RCC 7860 (cell line): ENCODE measurements at places on chromosomes 11 and 22.

DNA sequence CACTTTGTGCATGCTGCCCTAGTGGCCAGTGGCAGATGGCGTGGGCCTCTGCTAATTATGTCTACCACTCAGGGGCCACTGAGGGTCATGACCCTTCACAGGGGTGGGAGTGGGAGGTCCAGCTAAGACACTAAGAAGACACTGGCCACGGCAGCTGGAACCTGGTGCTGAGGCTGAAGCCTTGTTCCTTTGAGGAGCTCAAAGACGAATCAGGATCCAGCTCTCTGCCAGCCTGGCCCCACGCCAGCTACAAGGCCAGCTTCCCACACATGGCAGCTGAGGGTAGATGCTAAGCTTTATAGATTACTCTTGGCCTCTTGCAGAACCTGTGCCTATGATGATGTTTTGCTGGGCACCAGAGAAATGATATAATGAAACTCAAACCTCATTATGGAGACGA is 226.3 kb downstream of the DSCAML1 start:
- DNase-seq: no peak

- no peak for DNase-seq
Observed at GRCh38 chr11:113163291-113164030, 150.9 kb upstream of the TTC12 start.

- DNase-seq: peak; percentile 23
Observed at GRCh38 chr11:32071811-32072210, 19.1 kb upstream of the RCN1 start.

GRCh38 chr22:44331881-44332714 is 19.3 kb upstream of the SHISAL1 start:
- no peak for DNase-seq

GRCh38 chr22:20036084-20036482 is 15.2 kb downstream of the TANGO2 start:
- DNase-seq: no peak

GRCh38 chr11:11400635-11401232 is 47.7 kb upstream of the CSNK2A3 start:
- no peak for DNase-seq

GRCh38 chr11:117498791-117499190 is 171.1 kb downstream of the CEP164 start:
- DNase-seq: no peak

DNA sequence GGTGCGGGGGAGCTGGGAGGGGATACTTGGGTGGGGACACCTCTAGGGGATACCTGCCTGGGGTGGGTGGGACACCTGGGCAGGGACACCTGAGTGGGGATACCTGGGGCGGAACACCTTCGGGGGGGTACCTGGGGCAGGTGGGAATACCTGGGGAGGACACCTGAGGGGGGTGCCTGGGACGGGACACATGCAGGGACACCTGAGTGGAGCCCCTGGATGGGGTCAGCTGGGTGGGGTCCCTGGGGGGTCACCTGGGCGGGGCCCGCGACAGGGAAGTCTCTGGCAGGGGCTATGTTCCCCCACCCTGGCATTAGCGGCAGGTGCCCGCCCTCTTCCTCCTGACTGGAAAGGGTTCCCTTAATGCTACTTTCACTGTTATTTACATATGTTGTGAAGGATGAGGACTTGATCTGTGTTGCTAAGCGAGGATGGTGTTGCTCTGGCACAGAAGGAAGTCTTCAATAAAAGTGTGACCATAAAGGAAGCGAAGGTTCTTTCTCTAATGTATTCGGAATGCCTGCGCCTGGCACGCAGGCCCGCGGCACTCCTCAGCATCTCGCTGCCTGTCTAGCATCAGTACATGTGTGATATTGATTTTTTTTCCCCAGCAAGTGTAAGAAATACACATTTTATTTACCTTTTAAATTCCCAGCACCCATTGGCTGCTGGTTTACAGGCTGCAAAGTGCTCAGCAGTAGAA is 801.7 kb downstream of the BRD1 start:
- DNase-seq: no peak

DNA sequence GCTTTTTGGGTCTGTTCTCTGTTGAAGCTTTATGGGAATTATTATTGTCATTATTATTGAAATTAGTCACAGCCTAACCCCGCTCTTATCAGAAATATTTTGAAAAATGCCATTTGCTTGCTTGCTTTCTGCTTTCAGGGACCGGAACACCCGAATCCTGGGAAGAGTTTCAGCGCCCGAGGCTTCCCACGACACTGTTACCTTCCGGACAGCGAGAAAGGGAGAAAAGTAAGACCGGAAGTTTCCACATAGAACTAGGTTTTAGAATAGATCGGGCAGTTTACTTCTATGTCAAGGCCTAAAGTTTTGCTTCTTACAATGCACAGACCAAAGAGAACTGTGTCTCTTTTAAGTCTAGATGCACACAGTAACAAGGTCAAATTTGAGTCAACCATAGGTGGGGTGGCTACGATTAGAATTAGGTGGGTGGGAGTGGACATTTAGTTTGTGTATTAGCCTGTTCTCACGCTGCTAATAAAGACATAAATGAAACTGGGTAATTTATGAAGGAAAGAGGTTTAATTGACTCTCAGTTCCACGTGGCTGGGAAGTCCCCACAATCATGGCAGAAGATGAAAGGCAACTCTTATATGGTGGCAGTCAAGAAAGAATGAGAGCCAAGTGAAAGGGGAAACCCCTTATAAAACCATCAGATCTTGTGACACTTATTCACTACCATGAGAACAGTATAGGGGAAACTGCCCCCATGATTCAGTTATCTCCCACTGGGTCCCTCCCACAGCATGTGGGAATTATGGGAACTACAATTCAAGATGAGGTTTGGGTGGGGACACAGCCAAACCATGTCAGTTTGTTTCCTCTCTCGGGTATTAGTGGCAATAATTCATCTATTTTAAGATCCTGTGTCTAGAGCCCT is 12.9 kb downstream of the MPEG1 start:
- no peak for DNase-seq

- DNase-seq: no peak
Observed at GRCh38 chr11:45270946-45271716, 15.0 kb downstream of the SYT13 start.

DNA sequence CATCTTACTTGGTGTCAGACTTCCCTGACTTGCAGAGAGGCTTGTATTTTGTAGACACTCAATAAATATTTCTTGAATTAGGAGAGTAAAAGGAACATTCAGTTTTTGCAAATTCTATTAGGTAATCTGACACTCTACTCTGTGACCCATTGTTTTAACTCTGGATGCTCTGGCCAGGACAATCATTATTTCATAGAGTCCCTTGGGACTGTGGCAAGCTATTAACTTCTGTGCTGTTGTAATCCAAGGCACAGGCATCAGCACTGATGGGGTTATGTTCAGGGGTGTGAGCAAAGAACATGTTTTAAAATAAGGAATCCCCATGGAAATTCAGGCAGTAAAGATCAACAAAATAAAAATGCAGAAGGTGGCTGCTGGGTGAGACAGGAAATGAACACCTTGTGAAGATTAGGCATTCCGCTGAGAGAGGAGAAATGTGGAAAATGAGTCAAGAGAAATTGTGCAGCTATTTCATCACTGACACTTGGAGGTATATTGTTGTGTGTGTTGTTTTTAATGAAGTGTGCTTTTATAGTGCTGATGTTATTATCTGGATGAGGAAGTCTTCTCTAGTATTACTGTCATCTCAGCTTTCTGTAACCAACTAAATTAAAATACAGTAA is 175.2 kb downstream of the WNT11 start:
- DNase-seq: no peak

- no peak for DNase-seq
Observed at GRCh38 chr11:68584097-68584496, 100.2 kb upstream of the GAL start.

DNA sequence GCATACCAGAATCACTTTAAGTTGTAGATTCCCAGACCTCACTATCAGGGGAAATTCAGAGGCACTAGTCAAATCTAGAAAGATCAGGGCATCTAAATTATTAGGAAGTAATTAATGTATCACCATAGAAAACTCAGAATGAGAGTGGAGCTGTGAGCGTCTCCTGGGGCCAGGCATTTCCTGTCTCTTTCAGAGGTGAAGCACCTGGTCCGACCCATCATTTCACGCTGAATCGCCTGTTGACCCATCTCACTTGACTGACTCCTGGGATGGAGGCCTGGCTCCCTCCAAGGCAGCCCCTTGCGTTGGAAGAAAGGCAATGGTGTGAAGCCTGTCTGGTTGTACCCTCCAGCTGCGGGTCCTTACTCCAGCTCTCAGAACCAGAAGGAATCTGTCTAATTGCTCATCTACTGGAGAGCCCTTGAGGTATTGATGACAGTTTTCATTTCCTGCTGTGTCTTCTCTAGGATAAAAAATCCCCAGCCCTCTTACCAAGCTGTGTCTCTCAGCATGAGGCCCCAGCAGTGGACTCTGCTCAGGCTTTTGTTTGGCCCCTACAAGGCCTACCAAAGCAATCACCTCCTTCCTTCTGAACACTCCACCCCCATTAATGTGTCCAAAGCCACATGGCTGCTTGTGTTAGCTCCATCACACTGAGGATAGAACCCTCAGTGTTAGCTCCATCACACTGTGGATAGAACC is 93.2 kb upstream of the SYT13 start:
- no peak for DNase-seq

- DNase-seq: no peak
Observed at GRCh38 chr11:30733748-30734147, 147.6 kb upstream of the MPPED2 start.

GRCh38 chr11:3947061-3947460 is 91.6 kb downstream of the STIM1 start:
- DNase-seq: no peak
